ENCODE measurements at places on chromosomes 7 and 10.

- DNase-seq = no peak
These were observed 16.1 kb upstream of the MEST start for GRCh38 chr7:130475776-130476175.

DNA sequence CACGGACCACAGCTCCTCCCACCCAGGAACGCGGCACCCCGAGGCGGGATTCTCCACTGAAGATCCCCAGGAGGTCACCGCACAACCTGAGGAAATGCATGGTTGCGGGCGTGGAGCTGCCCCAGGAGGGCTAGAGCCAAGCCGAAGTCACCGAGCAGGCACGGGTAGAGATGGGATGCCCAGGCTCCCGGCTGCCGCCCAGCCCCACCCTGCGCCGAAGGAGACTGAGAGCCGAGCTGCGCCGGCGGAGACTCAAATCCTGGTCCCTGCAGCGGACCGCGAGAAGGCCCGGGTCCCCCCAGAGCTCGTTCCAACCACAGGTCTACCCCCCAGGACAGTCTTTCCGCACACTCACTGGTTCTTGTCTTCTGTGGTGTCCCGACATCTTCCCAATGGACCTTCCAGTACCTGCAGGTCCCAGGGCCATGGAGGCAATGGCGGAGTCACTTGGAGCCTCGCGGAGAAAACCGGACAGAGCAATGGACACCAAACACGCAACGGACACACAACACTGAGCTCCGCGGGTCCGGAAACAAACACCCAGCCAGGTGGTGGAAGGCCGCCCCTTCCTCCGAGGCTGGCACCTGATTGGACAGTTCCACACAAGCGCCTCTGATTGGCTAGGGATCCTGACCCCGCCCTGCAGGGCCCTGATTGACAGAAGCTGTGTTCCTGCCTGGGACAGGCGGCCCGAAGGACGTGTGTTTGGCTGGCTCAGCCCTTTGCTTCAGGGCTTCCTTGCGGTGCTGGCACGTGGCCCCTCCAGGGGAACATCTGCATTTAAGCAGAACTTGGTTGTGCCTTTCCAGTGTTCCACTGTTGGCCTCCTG, 331.9 kb upstream of the NUPR2 start:
- DNase-seq = no peak

- DNase-seq = no peak
These were observed 75.5 kb upstream of the PCGF5 start for GRCh38 chr10:91144961-91145360.

- no peak for DNase-seq
These were observed 62.3 kb downstream of the LAMB4 start for GRCh38 chr7:108067844-108068243.

DNA sequence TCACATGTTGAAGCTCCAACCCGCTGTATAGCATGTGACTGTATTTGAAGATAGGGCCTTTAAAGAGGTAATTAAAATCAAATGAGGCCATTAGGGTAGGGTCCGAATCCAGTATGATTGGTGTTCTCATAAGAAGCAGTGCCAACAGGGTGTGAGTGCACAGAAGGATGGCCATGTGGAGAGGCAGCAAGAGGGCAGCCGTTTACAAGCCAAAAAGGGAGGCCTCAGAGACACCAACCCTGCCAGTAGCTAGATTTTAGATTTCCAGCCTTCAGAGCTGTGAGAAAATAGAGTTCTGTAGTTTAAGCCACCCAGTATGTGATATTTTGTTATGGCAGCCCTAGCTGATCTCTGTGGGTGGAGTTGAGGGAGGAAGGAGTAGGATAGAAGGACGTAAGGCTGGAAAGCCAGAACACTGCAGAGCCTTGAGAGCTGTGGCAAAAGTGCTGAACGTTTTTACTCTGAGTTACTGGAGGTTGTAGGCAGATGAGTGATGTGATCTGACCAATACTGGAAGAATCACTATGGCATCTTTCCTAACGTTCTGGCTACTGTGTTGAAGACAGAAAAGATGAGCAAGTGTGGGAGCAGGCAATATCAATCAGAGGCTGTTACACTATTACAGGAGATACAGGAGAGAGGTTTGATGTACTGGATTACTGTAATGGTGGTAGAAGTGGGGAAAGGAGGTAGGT, 334.9 kb downstream of the ELMO1 start:
- no peak for DNase-seq

DNA sequence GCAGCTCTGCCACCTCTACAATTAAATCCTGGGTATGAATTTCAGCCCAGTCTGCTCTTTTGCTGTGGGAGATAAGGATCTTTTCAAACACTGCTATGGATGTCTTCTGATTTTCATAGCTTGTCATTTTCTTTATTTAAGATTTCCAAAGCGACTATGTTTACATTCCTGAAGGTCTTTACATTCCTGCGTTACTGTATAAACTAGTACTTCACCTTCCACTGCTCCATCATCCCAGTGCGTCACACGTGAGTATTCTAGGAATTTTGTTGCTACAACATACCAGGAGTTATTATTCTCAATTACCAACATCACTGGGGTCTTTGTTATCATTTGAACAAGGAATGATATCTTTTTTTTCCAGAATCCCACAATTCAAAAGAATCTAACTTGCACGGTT, 944.7 kb downstream of the SORCS3 start:
- no peak for DNase-seq

- DNase-seq = no peak
These were observed 387.1 kb downstream of the IPMK start for GRCh38 chr10:57880446-57881227.

DNA sequence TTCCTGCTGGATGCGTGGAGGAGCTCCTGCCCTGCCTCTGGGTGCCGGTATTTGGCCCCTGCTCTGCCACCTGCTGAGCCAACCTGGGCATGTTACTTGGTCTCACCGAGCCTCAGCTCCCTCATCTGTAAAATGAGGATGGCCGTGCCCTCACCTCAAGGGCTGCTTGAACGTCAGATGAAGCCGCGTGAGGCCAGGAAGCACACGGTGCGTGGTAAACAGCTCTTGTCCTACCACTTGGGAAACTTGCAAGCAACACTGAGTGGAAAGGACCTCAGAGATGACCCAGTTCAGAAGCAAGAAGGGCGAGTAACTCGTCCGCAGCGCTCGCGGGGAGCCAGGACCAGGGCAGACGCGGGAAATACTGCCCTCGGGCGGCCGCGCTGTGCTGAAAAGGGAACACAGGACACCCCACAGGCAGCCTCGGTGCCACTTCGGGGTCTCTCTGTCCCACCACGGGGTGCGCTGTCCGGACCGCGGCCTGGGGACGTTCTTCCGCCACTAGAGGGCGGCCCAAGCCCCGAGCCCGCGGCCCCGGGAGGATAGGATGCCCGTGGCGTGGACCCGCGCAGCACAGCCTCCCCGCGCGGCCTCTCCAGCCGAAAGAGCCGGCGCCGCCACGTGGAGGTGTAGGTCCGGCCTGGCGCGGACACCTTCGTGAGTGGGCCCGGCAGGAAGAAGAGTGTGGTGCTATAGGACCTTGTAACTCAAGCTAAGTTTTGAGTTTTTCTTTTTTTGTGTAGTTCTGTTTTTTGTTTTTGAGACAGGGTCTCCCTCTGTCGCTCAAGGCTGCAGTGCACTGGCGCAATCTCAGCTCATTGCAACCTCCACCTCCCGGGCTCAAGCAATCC, 94.1 kb downstream of the PRKAG2 start:
- DNase-seq = peak; percentile 36

GRCh38 chr7:85719981-85720953, 533.4 kb upstream of the SEMA3D start:
- no peak for DNase-seq

GRCh38 chr10:12539350-12540164, 190.2 kb downstream of the CAMK1D start:
- no peak for DNase-seq

- DNase-seq = no peak
These were observed 24.3 kb upstream of the DOCK1 start for GRCh38 chr10:126880926-126881325.

DNA sequence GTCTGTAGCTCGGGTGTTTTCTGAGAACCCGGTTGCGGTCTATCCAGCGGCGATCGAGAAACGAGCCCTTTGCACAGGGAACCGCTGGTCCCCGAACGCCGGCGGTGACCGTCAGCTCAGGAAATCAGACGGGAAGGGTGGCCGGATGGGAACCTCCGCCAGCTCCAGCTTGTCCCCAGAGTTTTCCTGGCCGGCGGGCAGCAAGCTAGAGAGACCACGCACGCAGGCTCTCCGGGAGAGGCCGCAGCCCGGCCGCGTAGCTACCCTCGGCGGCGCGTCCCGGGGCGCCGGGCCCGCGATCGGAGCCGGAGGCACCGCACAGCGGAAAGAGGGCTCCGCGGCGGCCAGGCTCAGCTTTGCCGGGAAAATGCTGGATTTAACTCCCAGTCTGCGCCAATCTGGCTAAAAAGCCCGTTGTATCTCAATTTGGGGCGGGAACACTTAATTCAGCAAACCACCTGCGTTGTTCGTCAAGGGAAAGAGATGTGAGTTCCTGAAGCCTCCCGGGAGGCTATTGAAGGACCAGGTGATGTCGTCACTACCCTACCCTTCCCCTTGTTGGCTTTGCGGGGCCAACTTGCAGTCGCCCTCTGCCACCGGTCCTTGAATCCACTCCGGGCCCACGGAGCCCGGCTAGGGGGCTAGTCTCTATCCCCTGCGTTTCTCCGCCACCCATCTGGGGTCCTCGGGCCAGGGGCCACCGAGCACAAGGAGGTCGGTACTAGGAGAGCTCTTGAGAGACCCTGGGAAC, 859 bp upstream of the CH25H start:
- DNase-seq = peak; percentile 46

GRCh38 chr7:110311556-110311955, 779.4 kb upstream of the LRRN3 start:
- no peak for DNase-seq

DNA sequence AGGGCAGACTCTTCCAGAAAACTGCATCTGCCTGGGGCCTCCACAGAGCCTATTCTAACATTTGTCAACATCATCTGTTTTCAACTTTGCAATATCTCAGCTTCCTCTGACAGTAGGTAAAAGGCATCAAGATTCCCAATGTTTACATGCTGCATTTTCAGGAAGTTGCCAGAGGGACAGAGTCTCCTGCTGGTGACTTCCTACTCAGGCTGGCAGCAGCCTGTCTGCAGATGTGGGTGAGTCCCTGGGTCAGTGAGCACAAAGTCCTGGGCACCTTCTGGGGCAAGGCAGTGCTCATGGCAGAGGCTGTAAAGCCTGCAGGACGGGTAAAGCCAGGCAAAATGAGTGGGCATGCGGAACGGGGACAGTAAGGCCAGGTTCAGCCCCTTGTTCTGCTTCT, 69.4 kb downstream of the EBF3 start:
- no peak for DNase-seq

GRCh38 chr10:130935897-130936550, 375.5 kb downstream of the TCERG1L start:
- no peak for DNase-seq

DNA sequence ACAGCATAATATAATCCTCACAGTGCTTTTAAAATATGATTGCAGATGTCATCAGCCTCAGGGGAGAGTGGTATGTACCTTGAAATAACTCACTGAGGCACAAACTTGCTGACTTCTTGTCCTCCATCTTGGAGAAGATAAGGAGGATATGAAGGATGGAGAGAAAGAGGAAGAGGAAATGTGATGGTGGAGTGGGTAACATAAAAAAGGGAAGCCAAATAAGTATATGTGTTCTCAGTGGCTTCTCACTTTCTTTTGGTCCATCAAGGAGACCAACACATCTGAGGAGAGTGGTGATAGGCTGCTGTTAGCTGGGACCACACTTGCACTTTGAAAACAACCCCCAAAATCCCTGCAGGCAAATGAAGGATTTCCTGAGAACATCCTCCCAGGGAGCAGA, 21.6 kb upstream of the ZNF37A start:
- DNase-seq = no peak

- no peak for DNase-seq
These were observed 203.4 kb downstream of the IMMP2L start for GRCh38 chr7:111358915-111359314.

GRCh38 chr7:104656467-104656866, 328.1 kb downstream of the LHFPL3 start:
- DNase-seq = no peak

DNA sequence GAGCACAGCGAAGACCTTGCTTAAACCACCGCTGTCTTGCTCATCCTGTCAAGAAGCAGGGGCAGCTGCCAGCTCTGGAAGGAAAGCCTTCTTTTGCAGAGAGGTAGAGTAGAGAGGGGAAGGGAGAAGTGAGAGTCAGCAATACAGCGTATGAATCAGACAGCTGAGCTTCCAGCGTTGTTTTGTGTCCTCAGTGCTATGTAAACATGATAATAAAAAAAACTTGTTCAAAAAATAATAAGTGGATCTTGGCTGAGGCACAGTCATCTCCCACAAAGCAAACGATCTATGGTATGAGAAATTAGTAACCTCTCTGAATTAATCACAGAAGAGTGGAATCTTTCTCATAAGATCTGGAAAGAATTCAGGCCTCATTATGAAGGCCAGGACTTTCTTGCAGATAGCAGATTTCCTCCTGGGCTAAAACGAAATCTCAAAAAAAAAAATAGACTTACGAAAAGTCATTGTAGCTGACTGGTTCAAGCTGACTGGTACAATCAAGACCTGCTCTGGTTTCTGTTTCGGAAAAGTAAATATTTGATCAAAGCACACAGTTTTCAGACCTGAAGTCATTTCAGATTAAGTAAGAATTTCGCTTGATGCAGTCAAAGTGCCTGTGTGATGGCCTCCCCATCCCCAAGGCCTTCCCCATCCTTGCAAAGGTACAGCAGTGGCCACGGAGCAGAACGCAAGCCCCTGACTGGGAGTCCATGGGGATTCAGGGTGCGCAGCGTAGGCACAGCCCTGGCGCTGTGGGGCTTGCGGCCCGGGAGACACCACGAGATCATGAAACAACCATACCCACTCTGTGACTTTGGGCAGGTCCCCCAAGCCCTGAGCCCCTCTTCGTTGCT, 29.4 kb downstream of the CHST15 start:
- DNase-seq = no peak

- no peak for DNase-seq
These were observed 142.9 kb downstream of the VIPR2 start for GRCh38 chr7:159001811-159002210.

DNA sequence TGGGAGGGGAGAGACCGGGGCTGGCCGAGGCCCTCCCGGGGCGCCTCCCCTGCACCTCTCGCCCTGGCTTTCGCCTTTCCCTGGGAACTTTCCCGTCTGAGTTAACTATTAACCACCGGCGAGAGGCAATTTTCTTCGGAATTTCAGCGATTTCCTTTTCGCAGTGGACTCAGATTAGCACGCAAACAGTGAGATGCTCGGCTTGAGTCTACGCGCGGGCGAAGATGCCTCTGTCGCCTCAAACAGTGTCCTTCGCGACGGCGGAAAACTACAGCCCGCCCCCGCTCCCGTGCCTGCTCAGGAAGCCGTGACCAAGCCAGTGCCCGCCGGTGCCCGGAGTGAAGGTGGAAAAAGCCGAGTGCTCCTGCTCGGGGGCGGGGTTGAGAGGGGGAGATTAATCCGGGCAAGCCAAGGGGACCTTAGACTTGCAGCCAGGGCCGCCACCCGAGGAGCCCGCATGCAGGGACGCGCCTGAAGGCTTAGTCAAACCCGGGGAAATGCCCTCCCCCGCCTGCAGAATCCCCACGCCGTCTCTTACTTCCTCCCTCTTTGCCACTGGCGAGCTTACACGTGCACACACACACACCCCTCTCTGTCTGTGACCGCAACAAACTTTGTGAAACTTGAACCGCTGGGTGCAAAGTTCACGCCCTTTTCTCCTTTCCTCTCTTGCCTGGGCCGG, 14.5 kb upstream of the PAX2 start:
- peak; percentile 48 for DNase-seq
